Glutamatergic neuron (in vitro differentiated cells): ENCODE measurements at places on chromosomes 16 and 17. TPM values are rescaled to one million over a fixed set of nuclear protein-coding genes. Genes with fewer than 3 reads are reported as not detected.

DNA sequence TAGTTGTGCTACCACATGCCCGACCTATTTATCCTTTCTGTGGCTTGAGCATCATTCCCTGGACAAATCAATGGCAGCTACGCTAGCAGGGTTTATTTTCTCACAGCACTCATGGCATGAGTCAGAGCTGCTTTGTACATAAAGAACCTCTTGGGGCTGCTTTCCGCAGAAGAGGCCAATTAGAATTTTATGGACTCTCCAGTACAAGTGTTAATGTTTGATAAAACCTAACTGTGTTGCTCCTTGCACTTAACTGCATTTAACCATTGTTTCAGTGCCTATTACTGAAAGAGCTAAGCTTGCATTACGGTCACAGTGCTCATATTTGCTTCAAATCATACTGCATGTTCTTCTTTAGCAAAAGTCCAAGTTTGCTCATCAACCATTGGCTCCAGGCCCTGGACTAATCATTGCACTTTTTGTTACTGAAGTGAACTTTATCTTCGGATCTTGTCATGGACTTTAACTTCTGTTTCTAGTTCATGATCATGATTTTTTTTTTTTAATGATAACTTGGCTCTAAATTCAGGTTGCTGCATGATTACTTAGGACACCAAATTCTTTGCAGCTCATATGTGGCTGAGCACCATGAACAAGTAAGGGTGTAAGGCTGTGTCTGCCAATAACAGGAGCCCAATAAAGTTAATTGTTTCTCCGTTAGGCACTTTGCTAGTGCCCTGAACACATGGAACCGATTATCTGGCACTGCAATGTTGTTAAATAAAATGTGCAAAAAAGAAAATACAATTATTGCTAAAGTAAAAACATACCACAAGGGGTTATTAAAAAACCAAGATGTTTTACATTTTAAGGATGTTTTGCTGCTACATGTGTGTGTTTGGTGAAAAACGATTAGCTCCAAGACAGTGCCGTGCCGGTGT lies 492.2 kb downstream of the KCNJ2 start:
- DNase-seq = no peak

DNA sequence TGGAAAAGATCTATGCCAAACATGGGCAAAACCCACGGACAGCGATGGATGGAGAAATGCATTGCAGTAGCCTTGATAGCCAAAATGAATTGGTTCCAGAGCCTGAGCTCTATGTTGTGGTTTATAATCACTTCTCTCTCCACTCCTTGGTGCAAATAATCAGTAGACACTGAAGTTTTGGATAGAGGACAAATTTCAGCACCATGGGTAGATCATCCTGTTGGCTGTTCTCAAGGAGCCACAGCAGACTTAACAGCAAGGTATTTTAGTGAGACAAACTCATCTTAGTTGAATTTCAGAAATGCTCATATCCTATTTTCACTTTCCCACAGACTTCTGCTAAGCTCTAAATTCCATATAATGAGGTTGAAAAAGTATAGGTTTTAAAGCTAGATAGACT lies 88.3 kb upstream of the CCL1 start:
- DNase-seq = no peak

DNA sequence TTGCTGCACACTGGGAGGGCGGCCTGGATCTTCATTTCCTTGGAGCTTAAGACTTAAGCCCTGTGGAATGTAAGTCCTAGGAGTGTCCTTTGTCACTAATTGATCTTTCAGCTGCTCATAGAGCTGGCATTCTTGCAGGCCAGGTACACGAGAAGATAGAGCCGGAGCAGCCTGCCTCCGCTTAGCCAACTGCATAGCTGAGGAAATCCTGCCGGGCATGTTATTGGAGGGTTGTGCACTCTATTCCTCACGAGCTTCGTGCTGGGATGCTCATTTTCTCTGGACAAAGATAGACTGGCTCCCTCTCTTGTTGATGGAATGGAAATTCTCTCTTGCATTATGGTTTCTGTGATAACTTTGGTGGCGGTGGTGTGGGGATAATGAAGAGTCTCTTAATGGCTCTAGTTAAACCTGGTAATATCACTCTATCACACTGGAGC lies 76.9 kb downstream of the RPA1 start:
- no peak for DNase-seq

GRCh38 chr16:69886726-69887125 lies 64.4 kb upstream of the CLEC18A start:
- DNase-seq = no peak

TBC1D3I gene
- 3.0 TPM for total RNA-seq

DNA sequence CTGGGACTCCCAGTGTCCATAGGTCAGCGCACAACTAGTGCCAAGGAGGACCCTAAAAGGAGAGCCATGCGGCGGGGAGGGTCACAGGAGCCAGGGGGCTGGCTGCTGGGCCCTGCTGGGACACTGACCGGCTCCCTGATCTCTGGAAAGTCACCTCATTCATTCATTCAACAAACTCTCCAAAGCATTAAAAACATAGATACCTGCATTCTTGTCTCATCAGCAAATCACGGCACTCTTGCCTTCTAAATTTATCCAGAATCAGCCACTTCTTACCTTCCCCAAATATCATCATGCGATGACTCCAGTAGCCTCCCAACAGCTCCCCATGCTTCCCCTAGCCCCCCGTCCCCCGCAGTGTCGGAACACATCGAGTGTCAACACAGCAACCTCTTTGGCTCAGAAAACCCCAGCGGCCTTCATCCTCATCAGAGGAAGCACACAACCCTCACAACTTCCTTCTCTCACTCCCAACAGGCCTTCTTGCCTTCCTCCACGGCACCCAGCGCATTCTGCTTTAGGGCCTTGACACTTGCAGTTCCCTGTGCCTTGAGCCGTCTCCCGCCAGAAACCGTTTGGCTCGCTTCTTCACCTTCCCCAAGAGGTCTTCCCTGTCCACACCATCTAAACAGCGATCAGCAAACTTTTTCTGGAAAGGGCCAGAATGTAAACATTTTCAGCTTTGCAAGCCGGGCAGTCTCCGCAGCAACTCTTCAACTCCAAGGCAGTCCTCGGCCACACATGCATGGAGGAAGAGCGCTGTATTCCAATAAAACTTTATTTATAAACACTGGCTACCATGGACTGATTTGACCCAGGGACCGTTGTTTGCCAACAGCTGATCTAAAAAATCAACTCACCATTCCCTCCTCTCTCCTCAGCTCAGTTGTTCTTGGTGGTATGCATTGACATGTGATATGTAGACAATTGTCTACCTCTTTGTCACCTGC lies 119.5 kb upstream of the TNRC6C start:
- no peak for DNase-seq

- DNase-seq = no peak
These were observed 4.9 kb downstream of the CCDC182 start for GRCh38 chr17:57740235-57740528.

DNA sequence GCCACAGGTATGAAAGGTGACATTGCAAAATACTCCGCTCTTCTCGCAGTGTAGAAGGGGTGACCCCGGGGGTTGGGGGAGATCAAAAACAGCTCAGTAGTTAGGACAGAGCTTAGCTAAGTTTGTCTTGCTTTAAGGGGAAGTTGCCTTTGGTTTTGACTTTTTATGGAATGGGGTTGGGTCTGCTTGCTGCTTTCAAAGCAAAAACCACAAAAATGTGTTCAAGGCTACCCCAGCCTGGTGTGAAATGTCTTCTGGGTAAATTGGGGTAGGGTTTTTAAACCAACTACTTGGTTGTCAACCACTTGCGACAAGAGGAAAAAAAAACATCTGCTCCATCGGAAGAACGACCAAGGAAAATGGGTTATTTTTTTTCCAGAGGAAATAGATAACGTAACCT lies 6.2 kb downstream of the FUS start:
- no peak for DNase-seq

- DNase-seq = no peak
These were observed 17.4 kb downstream of the CSF3 start for GRCh38 chr17:40032322-40033320.

DNA sequence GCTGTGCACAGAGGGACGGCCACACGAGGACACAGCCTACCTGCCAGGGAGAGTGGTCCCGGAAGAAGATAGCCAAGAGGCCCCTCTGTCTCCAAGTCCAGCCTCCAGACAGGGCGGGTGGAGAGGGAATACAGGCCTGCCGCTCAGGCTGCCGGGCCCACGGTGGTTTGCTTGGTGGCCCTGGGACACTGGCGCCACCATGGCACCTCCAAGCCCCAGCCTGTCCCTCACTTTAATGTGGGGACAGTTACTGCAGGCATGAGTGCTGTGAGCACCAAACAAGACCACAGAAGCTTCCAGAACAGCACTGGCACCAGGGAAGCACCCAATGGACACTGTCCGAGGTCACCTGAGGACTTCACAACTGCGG lies 22.0 kb upstream of the CHMP6 start:
- DNase-seq = peak; percentile 11
